ENCODE measurements at places on chromosomes 2 and 18. TPM values are rescaled to one million over a fixed set of nuclear protein-coding genes. Genes with fewer than 3 reads are reported as not detected.

DNA sequence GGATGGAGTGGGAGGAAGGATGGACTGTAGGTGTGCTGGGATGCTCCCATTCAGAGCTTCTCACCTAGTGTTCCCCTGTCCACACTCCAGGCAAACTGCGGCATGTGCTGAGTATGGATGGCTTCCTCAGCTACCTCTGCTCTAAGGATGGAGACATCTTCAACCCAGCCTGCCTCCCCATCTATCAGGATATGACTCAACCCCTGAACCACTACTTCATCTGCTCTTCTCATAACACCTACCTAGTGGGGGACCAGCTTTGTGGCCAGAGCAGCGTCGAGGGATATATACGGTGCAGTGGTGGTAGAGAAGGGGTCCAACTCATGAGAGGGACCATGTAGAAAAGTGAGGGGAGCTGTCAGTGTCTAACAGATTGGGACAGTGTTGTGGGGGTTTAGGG, 20.2 kb downstream of the PLCD4 start:
- no peaks in the 10 kb centered on the region for H3K4me1 ChIP-seq
- no peaks in the 10 kb centered on the region for H3K27me3 ChIP-seq
- H3K27ac ChIP-seq, result no peak overlapping the region
- no peak overlapping the region for H3K4me3 ChIP-seq
- H3K36me3 ChIP-seq, result no peaks in the 10 kb centered on the region

GRCh38 chr2:82139979-82140611, 1835.5 kb upstream of the LRRTM1 start:
- DNase-seq, result no peak
- H3K27me3 ChIP-seq, result no peaks in the 10 kb centered on the region
- no peak overlapping the region for H3K4me3 ChIP-seq

- H3K27ac ChIP-seq, result no peak overlapping the region
- H3K4me3 ChIP-seq, result no peak overlapping the region
- no peaks in the 10 kb centered on the region for H3K36me3 ChIP-seq
- no peaks in the 10 kb centered on the region for H3K4me1 ChIP-seq
Observed at GRCh38 chr2:17311771-17312511, 206.3 kb downstream of the RAD51AP2 start.

DNA sequence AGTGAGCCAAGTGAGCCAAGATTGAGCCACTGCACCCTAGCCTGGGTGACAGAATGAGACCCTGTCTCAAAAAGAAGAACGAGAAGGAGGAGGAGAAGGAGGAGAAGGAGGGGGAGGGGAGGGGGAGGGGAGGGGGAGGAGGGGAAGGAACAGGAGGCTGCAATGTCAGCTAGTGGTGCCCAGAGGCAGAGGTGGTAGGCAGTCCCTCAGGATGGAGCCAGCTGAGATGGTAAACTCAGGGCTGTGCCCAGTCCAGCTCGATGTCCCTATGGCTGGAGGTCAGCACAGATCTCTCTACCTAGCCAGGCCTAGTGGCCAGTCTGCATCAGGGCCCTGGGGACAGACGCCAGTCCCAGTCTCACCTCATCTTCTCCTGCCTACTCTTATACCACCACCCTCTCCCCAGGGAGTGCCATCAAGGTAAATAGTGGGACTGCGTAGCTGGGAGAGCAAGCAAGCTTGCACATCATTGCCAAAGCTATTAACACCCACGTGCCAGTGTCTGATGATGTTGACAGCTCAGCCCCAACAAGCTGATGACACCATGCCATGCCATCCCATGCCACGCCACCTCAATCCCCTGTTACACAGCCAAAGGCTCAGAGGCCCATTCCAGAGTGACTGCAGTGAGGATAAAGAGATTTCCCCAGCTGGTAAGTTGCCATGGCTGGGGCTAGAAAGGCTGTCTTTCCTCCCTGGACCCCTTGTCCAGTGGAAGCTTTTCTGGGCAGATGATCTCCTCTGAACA, 7.6 kb upstream of the PLB1 start:
- H3K27ac ChIP-seq, result no peak overlapping the region
- DNase-seq, result no peak
- H3K4me1 ChIP-seq, result no peaks in the 10 kb centered on the region
- no peak overlapping the region for H3K4me3 ChIP-seq
- H3K36me3 ChIP-seq, result no peaks in the 10 kb centered on the region
- H3K27me3 ChIP-seq, result no peaks in the 10 kb centered on the region

LDLRAD4 gene
- total RNA-seq, result 33.4 TPM

DNA sequence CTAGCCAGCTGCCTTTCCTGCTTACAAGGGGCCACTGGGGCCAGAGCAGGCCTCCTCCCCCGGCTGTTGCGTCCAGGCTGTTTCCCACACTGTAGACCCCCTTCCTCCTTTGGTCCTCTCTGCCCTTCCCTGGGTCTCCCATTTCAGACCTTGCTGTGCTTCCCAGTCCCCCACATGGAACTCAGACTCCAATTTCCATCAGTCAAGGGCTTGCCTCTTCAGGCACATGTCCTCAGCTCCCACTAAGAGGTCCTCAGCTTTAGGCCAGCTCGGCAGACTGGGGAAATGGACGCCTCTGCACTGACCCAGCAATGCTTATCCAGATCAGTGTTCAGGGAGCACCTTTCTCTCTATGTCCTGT, 98.0 kb upstream of the BZW1 start:
- no peaks in the 10 kb centered on the region for H3K36me3 ChIP-seq
- H3K4me3 ChIP-seq, result peak overlapping the region; percentile 24
- H3K27ac ChIP-seq, result peak overlapping the region; percentile 82
- H3K4me1 ChIP-seq, result peaks cover 8% of the 10 kb centered on the region
- DNase-seq, result no peak
- H3K27me3 ChIP-seq, result no peaks in the 10 kb centered on the region

INHBB gene
- total RNA-seq, result not detected

- no peaks in the 10 kb centered on the region for H3K4me1 ChIP-seq
- no peak overlapping the region for H3K4me3 ChIP-seq
- no peaks in the 10 kb centered on the region for H3K36me3 ChIP-seq
- no peak for DNase-seq
Observed at GRCh38 chr18:44181951-44182747, 498.5 kb upstream of the SETBP1 start.

DNA sequence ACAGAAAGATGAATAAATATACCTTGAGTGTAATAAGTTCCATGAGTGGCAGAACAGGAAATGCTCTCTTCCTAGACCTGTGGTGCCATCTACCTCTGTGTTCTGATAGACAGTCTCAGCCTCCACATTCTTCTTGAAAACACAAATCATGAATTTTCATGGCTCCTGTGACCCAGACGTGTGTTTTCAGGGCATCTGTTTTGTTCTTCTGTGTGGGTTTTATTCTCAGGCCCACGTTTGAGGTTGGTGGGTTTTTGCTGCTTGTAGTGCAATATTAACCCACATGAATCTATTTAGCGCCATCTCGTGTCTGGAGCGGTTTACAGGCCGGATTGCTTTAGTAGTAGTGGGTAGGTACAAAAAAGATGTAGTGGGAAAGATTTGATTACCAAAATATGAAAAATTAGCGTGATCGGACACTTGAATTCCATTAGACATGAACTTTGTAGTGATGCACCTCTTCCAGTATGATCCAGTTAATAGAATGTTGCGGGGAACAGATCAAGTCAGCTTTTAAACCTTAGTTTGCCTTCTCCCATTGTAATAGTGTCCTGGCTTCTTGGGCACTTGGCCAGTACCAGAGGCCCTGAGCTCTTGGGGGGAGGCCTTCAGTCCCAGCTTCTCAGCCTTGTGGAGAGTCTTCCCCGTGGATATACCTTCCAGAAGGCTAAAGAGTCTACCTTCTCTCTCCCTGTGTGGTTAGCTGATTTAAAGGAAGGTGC, 256.5 kb downstream of the TPGS2 start:
- no peaks in the 10 kb centered on the region for H3K36me3 ChIP-seq
- no peaks in the 10 kb centered on the region for H3K4me1 ChIP-seq
- no peak overlapping the region for H3K27ac ChIP-seq
- no peaks in the 10 kb centered on the region for H3K27me3 ChIP-seq
- DNase-seq, result no peak

IL36B gene
- total RNA-seq, result not detected

DNA sequence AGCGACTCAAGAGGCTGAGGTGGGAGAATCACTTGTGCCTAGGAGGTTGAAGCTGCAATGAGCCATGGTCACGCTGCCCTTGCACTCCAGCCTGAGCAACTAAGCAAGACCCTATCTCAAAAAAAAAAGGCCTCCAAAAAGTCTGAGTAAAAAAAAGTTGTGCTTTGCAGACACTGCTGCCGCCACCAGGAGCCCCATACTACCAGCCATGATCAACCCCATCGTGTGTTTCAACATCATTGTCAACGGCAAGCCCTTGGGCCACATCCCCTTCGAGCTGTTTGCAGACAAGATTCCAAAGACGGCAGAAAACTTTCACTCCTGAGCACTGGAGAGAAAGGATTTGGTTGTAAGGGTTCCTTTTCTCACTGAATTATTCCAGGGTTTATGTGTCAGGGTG, 137.1 kb downstream of the INO80D start:
- no peak overlapping the region for H3K27ac ChIP-seq
- H3K4me1 ChIP-seq, result no peaks in the 10 kb centered on the region
- no peak for DNase-seq
- H3K36me3 ChIP-seq, result no peaks in the 10 kb centered on the region
- H3K27me3 ChIP-seq, result no peaks in the 10 kb centered on the region
- no peak overlapping the region for H3K4me3 ChIP-seq

GRCh38 chr2:11610624-11611242, 59.3 kb downstream of the NTSR2 start:
- no peaks in the 10 kb centered on the region for H3K27me3 ChIP-seq
- no peak overlapping the region for H3K4me3 ChIP-seq
- H3K27ac ChIP-seq, result no peak overlapping the region
- no peaks in the 10 kb centered on the region for H3K36me3 ChIP-seq
- H3K4me1 ChIP-seq, result no peaks in the 10 kb centered on the region
- DNase-seq, result no peak

ARHGAP25 gene
- 103 TPM for total RNA-seq

DNA sequence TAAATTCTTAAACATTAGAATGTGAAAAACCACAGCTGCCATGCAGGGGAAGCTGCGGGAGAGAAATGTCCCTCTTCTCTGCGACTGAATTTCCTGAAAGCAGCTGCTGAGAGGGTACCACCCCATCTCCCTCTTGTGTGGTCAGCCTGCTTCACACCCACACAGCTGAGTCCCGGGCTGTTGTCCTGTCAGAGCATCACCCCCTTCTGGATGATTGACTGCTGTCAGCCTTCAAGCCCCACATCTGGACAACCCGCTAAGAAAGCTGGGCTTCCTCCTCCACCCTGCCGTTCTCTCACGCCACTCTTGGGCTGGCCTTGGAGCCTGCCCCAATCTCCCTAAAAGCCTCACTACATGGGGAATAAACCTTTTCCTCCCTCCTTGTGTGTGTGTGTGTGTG, 26.0 kb downstream of the SH3YL1 start:
- no peaks in the 10 kb centered on the region for H3K4me1 ChIP-seq
- no peak overlapping the region for H3K27ac ChIP-seq
- H3K4me3 ChIP-seq, result no peak overlapping the region
- H3K36me3 ChIP-seq, result peaks cover 5% of the 10 kb centered on the region
- no peaks in the 10 kb centered on the region for H3K27me3 ChIP-seq

- no peak overlapping the region for H3K27ac ChIP-seq
- no peaks in the 10 kb centered on the region for H3K36me3 ChIP-seq
- H3K4me3 ChIP-seq, result no peak overlapping the region
Observed at GRCh38 chr2:102181919-102182635, 4.7 kb upstream of the IL1RL2 start.

ABCG5 gene
- total RNA-seq, result not detected

GLI2 gene
- not detected for total RNA-seq

RBBP8 gene
- 2.2 TPM for total RNA-seq

- H3K4me1 ChIP-seq, result no peaks in the 10 kb centered on the region
- no peak overlapping the region for H3K27ac ChIP-seq
- H3K27me3 ChIP-seq, result no peaks in the 10 kb centered on the region
- no peak for DNase-seq
- H3K36me3 ChIP-seq, result no peaks in the 10 kb centered on the region
Observed at GRCh38 chr2:209324281-209324680, 99.6 kb upstream of the MAP2 start.

MAPRE2 gene
- total RNA-seq, result 81.7 TPM

DNA sequence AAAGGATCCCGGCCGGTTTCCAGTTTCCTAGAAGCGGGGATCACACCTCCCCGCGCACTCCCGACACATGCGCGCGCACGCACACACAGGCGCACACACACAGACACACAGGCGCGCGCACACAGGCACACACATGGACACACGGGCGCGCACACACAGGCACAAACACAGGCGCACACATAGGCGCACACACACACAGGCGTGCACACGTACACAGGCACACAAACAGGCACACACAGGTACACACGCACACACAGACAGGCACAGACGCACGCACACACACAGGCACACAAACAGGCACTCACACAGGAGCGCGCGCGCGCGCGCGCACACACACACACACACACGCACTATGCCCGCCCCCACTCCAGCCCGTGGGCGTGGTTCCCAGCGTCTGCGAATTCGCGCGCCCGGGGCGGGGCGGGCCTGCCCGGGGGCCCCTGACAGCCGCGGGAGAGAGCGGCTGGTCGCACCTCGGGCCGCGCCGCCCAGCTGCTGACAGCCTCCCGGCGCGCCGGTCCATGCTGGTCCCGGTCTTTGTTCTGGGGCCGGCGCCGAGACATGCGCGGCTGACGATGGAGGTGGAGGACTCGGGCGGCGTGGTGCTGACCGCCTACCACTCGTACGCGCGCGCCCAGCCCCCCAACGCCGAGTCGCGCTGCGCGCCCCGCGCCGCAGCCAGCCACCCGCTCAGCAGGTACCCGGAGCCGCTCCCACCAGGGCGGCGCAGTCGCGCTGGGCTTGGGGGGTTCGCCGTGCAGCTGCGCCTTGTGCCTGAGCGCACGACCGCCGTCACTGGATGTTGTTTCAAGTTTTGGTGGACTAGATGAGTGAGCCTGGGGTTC, at the start of gene ARHGAP28:
TSS of gene ARHGAP28 (plus strand) at position 470 of the 845 bp plus-strand sequence. CDS start at position 576, 106 bp downstream.
- no peaks in the 10 kb centered on the region for H3K4me1 ChIP-seq
- no peaks in the 10 kb centered on the region for H3K36me3 ChIP-seq
- H3K27ac ChIP-seq, result no peak within 1 kb of the TSS
- H3K4me3 ChIP-seq, result no peak within 1 kb of the TSS

PTPRN gene
- total RNA-seq, result not detected

DNA sequence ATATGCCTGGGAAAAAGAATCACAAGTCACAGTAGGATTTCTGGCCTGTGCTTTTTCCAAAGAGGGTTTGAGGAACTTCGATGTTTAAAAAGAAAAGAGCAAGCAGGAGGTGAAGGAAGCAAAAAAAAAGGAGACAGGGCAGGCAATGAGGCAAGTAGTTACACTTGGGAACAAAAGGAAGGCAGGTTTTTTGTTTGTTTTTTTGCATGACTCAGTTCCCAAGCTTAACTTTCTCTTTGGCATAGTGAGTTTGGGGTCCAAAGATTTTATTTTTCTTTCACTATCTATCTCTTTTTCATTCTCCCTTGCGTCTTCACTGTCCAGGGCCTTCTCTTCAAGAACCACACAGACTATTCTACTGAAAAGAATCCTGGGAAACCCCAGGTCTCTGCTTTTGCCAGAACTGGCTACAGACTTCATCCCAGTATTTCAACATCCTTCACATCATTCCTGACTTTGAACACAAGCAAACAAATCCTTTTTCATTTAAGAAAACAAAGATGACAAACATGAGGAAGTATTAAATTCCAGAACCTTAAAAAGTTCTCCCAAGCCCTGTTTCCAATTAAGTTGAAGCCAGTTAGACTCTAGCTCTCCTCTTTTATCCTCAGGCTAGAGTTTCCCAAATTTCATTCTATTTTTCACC, 210.7 kb upstream of the RND3 start:
- no peaks in the 10 kb centered on the region for H3K36me3 ChIP-seq
- no peak for DNase-seq
- no peaks in the 10 kb centered on the region for H3K4me1 ChIP-seq
- H3K27ac ChIP-seq, result no peak overlapping the region
- H3K27me3 ChIP-seq, result no peaks in the 10 kb centered on the region

GRHL1 gene
- 0.56 TPM for total RNA-seq

MAB21L4 gene
- total RNA-seq, result not detected

SGO2 gene
- 2.1 TPM for total RNA-seq

GRCh38 chr2:233819884-233820773, 34.2 kb downstream of the HJURP start:
- no peak for DNase-seq
- H3K27me3 ChIP-seq, result no peaks in the 10 kb centered on the region
- no peak overlapping the region for H3K27ac ChIP-seq
- H3K36me3 ChIP-seq, result no peaks in the 10 kb centered on the region
- H3K4me1 ChIP-seq, result no peaks in the 10 kb centered on the region

Data from naive thymus-derived CD4-positive, alpha-beta T cell (primary cell).